ENCODE measurements at places on chromosomes 3 and 15.

DNA sequence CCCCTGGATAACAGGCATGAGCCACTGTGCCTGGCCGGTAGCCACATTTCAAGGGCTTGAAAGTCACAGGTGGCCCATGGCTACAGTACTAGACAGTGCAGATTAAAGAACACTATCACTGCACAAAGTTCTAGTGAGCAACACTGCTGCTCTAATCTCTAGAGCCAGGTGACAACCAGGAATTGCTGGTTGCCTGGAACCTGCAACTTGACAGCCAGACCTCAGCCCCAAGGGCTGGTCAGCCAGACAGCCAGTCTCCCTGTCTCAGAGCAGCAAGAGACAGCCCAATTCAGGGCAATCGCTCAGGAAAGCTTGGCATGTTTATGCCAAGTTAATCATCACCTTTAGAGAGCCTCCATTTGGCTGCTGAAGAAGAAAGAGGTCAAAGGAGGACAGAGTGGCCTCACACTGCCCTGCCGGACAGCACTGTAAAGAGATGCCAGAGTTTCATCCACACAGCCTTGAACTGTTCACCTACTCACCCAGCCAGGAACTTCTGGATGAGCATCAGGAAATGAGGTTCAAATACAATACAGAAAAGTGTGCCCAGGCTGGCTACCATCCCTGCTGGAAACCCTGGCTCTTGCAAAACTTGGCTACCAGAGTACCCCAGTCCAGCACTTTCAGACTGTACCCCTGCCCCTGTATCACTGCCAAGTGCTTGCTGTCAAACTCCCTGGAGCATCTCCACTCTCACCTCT is 6.0 kb downstream of the CCDC12 start:
- DNase-seq: no peak

DNA sequence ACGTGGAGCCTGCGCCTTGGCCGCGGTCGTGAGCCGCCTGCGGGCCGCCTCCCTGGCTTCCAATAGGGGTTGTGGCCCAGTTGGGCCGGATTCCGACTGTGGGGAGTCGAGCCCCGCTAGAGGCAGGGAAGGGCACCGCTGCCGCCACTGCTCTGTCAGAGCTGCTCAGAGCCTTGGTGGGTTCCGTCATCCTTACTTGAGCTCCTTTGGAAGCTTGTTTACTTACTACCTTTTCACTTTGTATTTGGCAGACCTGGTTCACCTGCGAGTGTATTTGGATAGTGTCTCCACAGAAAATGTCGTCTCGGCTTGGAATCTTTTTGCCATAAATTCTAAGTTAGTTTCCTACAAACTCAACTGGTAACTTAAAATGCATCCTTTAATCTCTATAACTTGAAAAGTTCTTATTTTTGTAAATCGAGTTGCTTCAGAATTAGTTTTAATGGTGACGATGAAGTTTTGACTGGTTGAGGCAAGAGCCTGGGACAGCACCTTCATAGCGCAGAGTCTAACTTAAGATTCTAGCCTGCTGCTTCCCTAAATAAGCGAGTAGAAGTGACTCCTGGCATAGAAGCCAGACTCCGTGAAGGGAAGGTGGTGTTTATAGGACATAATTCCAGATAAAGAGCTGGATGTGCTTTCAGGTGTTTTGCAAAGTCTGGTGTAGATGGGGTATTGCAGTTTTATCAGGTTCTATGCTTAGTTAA is 800 bp downstream of the DAG1 start:
- no peak for DNase-seq

DNA sequence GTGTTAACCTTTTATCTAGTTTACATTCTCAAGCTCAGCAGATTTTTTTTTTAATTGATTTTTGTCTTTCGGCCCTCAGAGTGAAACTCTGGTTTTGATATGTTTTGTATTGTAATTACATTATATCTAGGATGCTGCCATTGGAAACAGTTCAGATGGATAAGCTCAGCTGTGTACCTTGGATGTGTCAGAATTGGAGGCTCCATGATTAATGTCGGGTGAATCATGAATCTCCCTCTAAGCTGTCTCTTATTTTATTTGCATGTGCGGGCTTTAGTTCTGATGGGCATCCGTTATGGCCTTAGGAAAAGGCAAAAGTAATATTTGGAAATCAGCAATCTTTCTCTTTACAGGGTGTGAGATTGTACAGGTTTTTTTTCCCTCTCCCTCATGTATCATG is 4.2 kb downstream of the PTPRG start:
- DNase-seq: no peak

- DNase-seq: no peak
Observed at GRCh38 chr15:52246686-52247431, 48.7 kb downstream of the MYO5C start.

DNA sequence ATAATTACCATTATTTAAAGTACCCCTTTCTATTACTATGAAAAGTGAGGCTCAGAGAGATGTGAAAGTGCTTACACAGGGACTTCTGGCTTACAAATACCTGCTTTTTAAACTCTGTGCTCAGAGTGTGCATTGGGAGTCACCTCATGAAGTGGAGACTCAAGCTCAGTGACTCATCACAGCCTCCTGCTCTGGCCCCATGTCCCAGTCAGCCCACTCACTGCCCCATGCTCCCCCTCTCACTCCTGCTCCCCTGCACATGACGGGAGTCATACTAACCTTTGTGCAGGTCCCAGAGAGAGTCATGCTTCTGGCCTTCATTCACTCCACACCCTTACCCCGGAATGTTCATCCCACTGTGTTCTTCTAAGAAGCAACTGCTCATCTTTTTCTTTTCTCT is 20.2 kb downstream of the CCR1 start:
- DNase-seq: no peak

DNA sequence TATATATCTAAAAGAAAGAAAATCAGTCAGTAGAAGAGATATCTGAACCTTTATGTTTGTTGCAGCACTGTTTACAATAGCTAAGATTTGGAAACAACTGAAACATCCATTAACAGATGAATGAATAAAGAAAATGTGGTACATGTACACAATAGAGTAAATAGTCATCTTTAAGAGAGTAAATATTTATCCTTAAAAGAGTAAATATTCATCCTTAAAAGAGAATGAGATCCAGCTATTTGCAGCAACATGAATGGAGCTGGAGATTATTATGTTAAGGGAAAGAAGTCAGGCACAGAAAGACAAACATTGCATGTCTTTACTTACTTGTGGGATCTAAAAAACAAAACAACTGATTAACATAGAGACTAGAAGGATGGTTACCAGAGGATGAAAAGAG is 197.0 kb upstream of the CBLB start:
- no peak for DNase-seq

DNA sequence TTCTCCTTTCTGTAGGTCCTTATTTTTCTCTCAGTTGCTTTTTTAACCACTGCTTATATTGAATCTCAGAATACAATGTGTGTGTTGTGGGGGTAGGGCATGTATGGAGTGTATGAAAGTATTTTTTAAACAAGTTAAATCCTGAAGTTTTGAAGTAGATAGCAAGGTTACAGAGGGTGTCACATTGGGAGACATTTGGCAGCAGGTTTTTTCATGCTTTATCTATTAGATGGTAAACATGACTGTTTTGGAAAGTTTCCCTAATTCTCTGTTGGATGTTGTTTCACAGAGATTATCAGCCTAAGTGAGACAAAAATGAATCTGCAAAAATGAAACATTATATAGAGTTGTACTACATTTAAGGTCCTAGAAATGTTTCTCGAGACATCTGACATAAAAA is 190.6 kb upstream of the ARPP21 start:
- DNase-seq: no peak

DNA sequence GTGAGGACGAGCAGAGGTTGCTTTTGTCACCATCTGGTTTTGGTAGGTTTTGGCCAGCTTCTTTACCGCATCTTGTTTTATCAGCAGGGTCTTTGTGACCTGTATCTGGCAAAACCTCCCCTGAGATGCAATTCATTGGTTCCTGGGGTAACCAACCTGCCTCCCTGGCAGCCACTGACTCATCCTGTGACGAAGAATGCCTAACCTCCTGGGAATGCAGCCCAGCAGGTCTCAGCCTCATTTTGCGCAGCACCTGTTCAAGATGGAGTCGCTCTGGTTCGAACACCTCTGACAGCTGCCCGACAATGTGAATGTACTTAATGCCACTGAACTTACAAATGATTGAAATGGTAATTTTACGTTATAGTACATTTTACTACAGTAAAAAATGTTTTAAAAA is 6.8 kb upstream of the ADAMTS17 start:
- DNase-seq: no peak

DNA sequence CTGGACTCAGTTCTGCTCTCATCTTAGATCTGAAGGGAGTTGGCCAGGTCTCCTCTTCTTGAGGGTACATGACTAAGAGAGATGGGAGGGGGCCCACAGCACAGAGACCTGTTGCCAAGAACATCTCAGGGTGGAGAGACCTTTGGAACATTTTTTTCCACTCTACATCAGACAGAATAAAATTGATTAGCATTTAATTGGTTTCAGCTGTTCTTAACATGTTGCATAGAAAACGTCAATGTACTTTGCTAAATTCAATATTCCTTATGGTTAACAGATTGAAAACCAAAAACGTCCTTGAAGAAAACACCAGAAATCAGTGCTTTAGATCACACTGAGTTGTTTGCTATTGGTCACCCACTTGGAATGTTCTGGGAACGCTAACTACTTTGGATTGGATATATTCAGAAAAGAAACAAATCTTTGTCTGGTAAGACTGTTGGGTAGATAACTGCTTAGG is 36.4 kb upstream of the FSTL1 start:
- DNase-seq: no peak

DNA sequence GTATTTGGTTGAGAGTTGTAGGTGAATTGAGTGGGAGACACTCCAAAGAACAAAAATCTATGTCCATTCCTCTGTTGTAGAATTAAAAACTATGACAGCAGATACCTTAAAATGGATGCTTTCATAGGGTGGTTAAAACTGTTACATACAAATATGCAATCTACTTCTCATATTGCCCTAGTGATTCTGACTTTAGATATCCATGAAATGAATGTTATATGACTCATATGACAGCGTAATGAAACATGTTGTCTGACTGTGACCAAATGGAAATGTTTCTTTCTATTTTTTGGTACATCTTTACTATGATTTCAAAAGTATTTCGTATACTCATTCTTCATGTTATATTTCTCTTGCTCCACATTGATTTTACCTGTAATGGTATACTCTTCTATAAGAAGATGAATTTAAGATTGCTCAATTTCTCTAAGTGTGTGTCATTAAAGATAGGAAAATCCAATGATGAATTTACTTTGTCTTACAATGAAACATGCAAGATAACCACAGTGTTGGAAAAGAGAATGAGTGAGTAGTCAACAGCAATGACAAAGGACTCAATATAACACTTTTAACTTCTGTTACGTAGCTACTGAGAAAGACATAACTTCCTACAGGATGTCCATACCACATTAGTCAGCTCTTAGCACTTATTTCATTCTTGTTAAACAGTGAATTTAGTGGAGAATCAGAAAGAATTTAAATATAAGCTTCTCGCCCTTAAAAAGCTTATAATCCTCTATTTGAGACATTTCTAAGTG is 79.3 kb upstream of the LSAMP start:
- DNase-seq: no peak

DNA sequence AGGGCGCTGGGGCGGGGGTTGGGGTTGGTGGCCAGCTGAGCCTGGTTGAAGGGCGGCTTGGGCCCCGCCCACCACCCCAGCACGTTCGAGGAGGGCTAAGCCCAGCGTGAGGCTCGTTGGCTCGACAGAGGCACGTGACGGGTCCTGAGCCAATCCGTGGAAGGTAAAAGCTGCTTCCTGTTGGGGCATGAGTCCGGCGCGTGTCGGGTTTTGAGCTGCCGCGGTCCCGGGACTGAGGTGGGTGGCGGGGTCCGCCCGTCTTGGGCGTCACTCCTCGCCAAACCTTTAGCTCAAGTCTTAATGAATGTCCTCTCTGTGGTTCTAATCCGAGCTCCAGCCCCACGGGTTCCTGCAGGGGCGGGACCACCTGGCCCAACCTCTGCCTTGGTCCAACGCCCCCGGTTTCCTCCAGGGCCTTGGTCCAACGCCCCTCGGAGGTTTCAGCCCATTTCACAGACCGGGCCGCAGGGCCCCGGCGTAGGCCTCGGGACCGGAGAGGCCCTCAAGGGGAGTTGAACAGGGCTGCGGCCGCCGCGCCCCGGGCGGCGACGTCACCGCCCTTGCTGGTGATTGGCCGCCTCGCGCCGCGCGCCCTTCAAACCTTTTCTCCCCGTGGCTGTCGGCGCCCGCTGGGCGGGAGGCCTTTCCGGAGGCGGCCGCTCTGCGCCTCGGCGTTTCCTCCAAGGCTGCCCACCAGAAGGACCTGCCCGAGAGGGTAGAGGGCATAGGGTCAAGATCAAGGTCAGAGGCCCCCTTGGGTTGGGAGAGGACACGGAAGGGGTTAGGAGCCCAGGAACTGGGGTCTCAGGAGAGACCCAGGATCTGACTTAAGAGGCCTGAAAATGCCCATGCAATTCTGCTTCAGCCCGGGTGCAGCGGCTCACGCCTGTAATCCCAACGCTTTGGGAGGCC is at the start of gene RCCD1:
RCCD1 (plus strand) TSS at position 173 of the 912 bp plus-strand sequence. CDS start 1,851 bp downstream, outside the sequence.
- DNase-seq: peak; percentile 93

GRCh38 chr3:43699864-43700263 is 9.1 kb downstream of the ABHD5 start:
- DNase-seq: no peak

GRCh38 chr3:71232175-71232679 is 351.3 kb downstream of the FOXP1 start:
- DNase-seq: no peak

- DNase-seq: no peak
Observed at GRCh38 chr3:55624238-55624637, 137.1 kb upstream of the WNT5A start.

- no peak for DNase-seq
Observed at GRCh38 chr3:71857956-71858355, 73.0 kb upstream of the PROK2 start.

DNA sequence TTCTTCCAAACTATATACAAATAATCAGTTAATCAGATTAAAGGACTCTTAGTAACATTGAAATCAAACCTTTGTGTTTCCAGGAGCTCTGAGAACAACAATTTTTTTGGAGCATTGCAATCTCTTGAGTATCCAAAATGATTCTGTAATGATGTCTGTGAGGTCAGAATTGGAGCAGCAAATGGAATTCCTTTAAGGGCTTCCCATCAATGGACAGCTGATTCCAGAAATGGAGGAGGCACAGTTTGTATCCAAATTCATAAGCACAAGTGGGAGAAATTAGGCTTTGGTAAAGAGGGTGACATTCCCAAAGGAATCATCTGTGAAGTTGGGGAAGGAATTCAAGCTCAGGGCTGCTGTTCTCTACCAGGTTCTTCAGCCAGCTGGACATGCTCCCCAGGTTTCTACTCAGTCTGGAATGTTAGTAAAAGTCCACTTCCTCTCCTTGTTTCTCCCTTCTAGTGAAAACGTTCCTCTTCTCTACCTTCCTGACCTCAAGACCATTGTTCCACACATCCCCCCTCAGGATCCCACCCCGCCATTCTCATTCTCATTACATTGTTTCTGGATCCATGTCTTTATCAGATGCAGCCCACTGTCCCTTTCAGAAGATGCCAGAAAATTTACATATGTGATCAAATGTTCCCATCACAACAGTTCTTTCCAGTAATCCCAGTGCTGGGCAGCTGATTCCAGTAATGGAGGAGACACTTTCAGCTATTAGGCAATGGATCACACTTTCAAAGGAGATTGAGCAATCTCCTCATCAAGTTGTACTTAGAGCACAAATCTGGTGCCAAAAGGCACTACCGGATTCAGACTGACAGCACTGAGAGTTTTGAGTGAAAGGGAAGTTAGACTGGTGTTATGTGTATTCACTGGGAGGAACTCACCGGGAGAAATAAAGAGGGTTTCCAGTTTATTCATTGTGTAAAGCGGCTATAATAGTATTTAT is 391.3 kb upstream of the TPRG1 start:
- DNase-seq: no peak
